ENCODE measurements at places on chromosomes 16 and 17. TPM values are rescaled to one million over a fixed set of nuclear protein-coding genes. Genes with fewer than 3 reads are reported as not detected.
A peak's percentile ranks its signal among the peaks of the same experiment; 100 is the strongest.

The C17orf107 gene
- 0.97 TPM for total RNA-seq

The GAST gene
- total RNA-seq = not detected

DNA sequence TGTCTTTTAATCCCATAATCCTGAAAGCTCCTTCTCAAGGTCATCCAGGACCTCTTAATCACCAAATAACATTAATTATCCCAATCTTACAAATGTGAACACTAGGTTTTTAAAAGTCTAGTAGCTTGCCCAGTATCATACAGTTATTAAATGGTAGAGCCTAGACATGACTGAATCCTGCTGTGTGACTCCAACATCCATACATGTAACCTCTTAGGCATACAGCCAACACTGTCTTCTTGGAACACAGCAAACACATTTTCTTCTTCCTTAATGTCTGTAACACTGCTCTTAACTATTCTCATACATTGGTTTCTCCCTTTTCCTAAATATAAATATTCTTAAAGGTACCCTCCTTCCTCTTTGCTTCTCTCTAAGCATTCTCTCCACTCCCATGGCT is 13.7 kb downstream of the BRIP1 start:
- no peak overlapping the region for H3K27ac ChIP-seq
- H3K4me1 ChIP-seq = peaks cover 1% of the 10 kb centered on the region
- no peak for DNase-seq
- no peaks in the 10 kb centered on the region for H3K27me3 ChIP-seq

DNA sequence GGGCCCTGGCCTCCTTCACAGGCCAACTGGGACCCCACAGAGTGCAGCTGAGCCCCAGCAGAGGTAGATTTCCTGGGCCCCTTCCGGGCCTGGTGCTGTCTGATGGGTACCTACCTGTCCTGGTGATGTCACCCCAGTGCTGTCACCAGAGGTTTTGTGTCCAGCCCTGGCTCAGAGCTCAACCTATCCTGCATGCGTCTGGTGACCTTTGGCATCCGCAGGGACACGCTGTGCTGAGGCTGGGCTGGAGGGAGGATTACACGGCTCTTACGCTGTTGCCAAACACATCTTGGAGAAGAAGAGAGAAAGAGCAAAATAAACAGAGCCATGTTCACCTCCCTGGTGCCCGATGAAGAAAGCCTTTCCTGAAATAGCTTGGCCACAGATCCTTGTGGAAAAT is 70.6 kb upstream of the MED9 start:
- no peaks in the 10 kb centered on the region for H3K36me3 ChIP-seq
- DNase-seq = no peak
- peaks cover 74% of the 10 kb centered on the region for H3K4me1 ChIP-seq
- H3K27me3 ChIP-seq = peaks cover 13% of the 10 kb centered on the region
- H3K4me3 ChIP-seq = no peak overlapping the region

GRCh38 chr17:80773243-80773991 is 218.2 kb upstream of the CHMP6 start:
- peaks cover 56% of the 10 kb centered on the region for H3K36me3 ChIP-seq
- H3K27me3 ChIP-seq = no peaks in the 10 kb centered on the region
- H3K27ac ChIP-seq = peak overlapping the region; percentile 94

- no peak overlapping the region for H3K27ac ChIP-seq
- no peaks in the 10 kb centered on the region for H3K36me3 ChIP-seq
- H3K27me3 ChIP-seq = peaks cover 22% of the 10 kb centered on the region
- no peak overlapping the region for H3K4me3 ChIP-seq
- no peak for DNase-seq
Measured at GRCh38 chr17:27982688-27983087, 59.8 kb upstream of the NLK start.

Measured in activated CD8-positive, alpha-beta T cell treated with anti-CD3 and anti-CD28 coated beads, Interleukin-2, amount 10 ng/mL, durations not matched to agents 7 days and 5 days (primary cell).